Ureter (tissue), 1 donor: ENCODE measurements at places on chromosomes 4 and X. TPM values are rescaled to one million over a fixed set of nuclear protein-coding genes. Genes with fewer than 3 reads are reported as not detected.

GRCh38 chr4:87406462-87406861, 15.5 kb upstream of the HSD17B11 start:
- no peak for DNase-seq

- DNase-seq, result no peak
Observed at GRCh38 chrX:9882669-9883446, 84.3 kb upstream of the CLDN34 start.

- no peak for DNase-seq
Observed at GRCh38 chr4:11446155-11446811, 17.6 kb upstream of the HS3ST1 start.

GRCh38 chrX:55801811-55802210, 84.3 kb downstream of the RRAGB start:
- no peak for DNase-seq

- no peak for DNase-seq
Observed at GRCh38 chr4:128410037-128410436, 122.4 kb upstream of the PGRMC2 start.

DNA sequence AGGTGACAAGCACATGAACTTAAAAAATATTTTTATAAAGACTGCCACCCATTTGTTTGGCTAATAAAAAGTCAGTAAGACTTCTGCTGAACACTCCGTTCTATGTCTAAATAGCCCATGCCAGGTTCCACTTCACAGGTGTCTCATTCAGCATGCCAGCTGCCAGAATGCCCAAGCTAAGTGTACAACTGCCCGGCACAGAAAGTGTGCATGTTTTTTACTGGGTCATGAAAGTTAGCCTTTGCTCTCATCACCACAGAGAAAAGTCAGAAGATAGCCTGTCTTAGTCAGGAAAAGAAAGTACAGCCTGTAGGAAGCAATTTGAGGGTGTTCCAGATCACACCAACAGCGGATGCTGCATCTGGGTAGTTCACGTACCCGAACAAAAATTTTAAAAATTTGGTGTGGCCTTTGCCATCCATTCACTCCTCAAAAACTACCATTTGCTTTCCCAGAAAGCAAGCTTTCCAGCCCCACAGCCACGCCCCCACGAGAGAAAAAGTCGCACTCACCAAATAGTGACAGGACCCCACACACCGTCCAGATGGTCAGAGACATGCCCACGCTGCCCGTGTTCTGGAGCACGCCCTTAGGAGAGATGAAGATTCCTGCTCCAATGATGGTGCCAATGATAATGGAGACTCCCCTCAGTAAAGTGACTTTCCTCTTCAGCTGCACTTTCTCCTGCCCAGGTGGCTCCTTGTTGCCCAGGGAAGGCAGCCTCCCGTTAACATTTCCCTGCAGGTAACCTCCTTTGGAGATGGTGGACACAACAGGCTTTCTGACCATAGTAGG, 671 bp downstream of the SLC7A11 start:
- no peak for DNase-seq

DNA sequence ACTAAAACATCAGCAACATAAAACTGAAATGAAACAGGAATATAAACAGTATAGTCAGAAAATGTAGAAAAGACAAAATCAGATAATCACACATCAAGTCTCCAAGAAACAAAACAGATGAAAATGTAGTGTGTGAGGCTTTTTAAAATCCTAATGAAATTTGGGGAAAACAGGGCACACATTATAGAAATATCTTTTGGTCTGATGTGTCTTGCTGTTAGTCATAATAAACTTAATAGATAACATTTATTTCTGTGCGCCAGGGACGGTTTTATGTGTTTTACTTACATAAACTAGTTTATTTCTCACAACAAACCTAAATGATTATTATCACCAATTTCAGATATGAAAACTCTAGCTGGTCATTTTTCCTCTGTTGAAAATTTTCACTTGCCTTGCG, 293.9 kb upstream of the GATB start:
- DNase-seq, result no peak

DNA sequence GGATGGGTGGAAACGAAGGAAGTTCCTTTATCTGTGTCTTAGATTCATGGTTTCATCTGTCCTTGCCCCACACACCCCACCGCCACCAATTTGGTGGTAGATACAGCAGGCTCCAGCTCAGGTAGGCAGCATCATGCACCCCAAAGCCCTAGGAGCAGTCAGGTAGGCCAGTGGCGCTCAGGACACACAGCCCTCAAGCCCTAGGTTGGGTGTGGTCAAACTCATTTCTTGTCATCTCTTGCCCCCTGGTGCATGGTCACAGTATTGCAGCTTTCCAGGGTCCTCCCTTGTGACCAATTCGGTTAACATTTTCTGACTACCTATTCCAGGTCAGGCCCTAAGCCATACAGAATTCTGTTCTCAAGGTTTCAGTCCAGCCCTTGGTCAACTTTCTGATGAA, 14.5 kb upstream of the PRRG3 start:
- DNase-seq, result no peak

DNA sequence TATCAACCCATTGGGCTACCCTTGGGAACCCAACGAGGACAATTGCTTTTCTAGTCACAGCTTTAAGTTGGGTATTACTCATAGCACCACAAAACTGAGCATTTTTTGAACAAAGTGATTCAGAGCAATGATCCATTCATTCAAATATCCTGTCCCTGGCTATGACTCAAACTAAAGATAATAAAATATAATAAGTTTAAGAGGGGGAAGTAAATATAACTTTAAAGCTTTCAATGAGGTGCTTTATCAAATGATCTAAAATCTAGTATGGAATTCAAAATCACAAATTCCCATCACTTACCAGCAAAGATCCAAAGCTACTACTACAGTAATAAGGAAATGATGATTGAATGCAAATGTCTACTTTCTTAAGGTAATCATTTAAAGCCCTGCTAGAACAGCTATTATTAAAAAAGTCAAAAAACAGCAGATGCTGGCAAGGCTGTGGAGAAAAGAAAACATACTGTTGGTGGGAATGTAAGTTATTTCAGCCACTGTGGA, 39.8 kb upstream of the S100G start:
- DNase-seq, result no peak

DNA sequence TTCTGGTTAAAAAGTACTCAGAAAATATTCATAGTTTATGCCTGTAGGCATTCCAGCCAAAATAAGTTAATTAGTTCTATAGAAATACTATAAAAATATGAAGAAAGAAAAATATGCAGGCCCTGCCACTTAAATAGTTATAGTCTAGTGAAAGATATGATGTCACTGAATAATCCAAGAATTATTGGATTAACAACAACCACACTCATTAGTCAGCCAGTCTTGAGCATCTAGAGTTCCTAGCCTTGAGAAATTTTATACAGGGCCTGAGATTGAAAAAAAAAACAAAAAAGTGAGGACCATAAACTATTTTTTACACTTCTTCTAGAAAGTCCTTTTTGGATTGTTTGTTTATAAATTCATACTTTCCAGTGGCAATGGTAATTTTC, 823.0 kb downstream of the FAT4 start:
- no peak for DNase-seq

GRCh38 chrX:71106427-71106826, at the start of gene CXorf65:
TSS of gene CXorf65 (minus strand) at chrX:71106740. CDS start at chrX:71106556, 184 bp downstream.
- no peak for DNase-seq

GRCh38 chr4:86307432-86307831, 52.4 kb downstream of the MAPK10 start:
- no peak for DNase-seq

DNA sequence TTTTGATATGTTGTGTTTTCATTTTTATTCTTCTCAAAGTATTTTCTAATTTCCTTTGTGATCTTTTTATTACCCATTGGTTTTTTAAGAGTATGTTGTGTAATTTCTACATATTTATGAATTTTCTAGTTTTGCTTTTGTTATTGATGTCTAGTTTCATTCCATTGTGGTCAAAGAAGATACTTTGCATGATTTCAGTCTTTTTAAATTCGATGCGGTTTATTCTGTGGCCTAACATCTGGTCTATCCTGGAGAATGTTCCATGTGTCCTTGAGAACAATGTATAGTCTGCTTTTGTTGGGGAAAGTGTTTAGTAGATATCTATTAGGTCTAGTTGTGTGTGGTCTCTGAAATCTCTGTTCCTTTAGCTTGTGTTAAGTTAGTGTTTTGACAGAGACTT, 46.2 kb downstream of the PPEF1 start:
- DNase-seq, result no peak

DNA sequence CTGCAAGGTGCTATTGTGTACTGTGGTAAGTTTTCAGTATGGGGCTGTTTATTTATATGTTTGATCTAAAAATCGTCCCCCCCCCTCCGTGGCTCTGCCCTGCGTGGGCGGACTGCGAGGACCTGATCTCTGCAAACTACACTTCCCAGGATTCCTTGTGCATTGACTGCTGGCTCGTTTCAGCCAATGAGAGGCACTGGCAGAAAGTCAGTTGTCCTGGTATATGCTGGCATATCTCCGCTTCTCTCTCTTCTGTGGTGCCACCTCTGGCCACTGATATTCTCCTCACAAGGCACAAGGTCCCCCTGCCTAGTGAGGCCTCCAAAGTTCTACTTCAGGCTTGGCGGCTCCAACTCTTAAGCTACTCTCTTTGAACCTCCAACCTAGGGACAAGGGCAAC, 168.8 kb upstream of the ZFP42 start:
- DNase-seq, result no peak

DNA sequence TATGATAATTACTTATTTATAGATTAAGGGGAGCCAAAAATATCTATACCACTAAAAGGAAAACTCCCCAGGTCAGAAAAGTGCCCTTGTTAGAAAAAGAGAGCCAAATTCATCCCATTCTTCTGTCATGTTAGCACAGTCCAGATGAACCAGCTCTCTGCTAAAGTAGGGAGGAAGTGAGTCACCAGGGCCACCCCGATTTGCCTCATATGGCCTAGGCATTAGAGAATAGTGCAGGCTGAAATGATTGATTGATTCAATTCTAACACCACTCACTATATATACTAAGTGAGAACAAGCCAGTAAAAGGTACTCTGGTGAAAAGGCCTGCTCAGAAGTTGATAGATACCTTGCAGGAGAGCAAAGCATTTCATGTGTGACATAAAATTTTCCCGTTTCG, 94.5 kb downstream of the SRPX start:
- no peak for DNase-seq

DNA sequence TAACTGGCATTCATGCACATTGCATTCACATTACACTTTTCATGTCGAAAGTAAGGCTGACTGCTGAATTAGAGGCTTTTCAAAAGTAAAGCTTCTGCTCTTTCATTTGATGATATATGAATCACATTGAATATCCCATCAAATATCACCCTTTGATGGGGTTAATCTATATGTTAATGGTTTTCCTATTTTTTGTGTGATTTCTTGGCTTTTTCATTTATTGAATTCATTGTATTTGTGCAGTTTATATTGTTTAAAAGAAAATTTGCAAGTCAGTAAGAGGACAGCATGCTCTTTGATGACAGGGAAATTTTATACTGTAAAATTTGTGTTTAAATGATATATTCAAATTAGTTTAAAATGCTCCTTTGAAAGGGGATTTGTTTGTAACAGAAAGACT, 344.1 kb downstream of the PCDH10 start:
- no peak for DNase-seq

DNA sequence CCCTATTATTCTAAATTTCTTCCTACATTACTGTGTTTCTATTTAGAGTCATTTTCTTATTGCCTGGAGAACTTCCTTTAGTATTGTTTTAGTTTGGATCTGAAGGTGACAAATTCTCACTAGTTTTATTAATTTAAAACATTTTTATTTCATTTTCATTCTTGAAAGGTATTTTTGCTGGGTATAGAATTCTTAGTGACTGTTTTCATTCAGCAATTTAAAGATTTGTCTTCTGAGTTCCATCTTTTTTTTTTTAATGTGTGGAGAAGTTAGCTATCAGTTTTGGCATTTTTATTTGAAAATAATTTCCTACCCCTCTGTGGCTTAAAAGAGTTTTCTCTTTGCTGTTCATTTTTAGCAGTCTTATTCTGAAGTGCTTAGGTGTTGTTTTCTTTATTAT, 169.2 kb downstream of the FRAS1 start:
- DNase-seq, result no peak

DNA sequence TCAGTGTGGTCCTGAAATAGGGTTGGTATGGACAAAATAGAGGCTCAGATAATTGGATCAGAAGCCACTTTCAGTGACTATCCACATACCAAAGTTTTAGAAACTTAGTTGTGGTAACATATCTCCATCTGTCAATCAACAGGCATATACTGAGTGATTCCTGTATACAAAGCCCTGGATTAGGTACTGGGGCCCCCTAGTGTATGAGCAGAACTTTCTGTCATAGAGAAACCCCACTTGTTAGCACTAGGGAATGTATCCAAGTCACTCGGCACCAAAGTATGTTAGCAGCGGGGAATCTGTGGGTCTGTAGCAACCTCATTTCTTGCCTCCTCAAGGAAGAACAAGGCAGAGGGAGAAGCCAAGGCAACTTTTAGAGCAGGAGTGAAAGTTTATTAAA, 50.7 kb downstream of the MAP7D3 start:
- DNase-seq, result no peak

- DNase-seq, result no peak
Observed at GRCh38 chr4:1045595-1046201, 34.3 kb downstream of the FGFRL1 start.

DNA sequence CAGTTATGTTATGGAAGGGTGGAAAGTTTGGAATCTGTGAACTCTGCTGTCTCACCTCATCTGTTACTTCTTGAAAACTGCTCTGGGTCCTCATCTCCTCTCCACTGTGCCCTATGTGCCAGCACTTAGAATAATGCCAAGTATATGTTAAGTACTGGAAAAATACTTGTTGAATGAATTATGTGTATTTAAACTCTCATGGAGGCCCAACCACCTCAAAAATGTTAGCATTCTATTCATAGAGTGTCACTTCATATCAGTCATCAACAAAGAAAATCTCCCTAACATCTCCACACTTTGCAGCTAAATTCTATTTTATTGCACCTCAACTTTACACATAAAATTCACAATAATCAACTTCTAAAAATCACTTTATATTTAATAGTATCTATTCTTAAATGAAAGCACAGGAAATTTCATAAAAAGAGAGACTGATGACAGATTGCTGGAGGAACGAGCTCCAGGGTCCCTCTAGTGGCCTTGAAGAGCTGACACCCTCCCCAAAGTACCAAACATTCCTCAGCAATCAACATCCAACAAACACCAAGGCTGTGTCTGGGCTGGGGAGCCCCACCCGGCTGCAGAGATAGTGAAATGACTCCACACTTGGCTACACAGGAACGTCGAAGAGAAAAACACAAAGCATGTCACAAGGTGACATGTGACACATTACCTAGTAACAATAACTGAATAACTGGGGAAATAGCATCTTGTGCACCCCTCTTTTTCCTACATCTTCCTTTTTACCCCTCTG, 45.8 kb downstream of the SLC39A8 start:
- no peak for DNase-seq

Gene FGF5
- not detected for total RNA-seq

Gene TMEM187
- 12.8 TPM for total RNA-seq

Gene KLF8
- total RNA-seq, result 22.7 TPM

Gene ANKRD50
- 49.0 TPM for total RNA-seq

Gene TMEM35A
- 11.5 TPM for total RNA-seq

Gene MFAP3L
- 90.2 TPM for total RNA-seq

Gene GPR173
- total RNA-seq, result 7.6 TPM

Gene TIGD4
- 1.6 TPM for total RNA-seq

Gene FAAH2
- total RNA-seq, result 9.1 TPM

Gene DKK2
- 4.4 TPM for total RNA-seq
